CD8-positive, alpha-beta memory T cell (primary cell): ENCODE measurements at places on chromosomes 7 and 10. TPM values are rescaled to one million over a fixed set of nuclear protein-coding genes. Genes with fewer than 3 reads are reported as not detected.

Gene FAM25A
- total RNA-seq, result not detected

DNA sequence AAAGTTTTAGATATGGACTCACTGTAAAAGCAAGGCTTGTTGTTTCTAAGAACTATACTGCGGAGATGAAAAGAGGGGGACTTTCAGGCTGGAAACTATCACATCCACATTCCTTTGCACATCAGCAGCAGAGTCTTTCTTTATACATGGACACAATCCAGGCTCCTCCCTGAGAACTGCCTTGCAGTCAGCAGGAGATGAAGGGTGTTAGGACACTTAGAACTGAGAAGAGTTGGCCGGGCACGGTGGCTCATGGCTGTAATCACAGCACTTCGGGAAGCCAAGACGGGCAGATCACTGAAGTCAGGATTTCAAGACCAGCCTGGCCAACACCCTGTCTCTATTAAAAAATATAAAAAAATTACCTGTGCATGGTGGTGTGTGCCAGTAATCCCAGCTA, 9.7 kb upstream of the GARS1 start:
- DNase-seq, result no peak

Gene KCNH2
- total RNA-seq, result 0.24 TPM

DNA sequence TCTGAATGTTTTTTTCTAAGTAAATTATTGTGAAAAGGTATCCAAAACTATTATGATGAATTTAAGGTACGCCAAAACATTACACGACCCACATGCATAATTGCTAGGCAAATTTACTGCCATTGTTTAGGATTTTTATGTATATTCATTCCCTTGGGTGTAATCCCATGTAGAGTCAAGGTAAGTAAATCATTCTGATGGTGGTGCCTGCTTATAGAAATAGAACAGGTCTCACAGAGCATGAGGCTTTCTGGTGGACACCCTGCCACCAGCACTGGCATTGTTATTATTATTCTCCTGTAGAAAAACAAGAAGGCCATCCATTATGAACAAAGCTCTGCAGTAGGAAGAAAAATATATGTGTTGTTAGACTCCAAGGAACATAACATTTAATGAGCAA, 111.7 kb upstream of the ZNF804B start:
- no peak for DNase-seq

Gene VSTM2A
- total RNA-seq, result not detected

DNA sequence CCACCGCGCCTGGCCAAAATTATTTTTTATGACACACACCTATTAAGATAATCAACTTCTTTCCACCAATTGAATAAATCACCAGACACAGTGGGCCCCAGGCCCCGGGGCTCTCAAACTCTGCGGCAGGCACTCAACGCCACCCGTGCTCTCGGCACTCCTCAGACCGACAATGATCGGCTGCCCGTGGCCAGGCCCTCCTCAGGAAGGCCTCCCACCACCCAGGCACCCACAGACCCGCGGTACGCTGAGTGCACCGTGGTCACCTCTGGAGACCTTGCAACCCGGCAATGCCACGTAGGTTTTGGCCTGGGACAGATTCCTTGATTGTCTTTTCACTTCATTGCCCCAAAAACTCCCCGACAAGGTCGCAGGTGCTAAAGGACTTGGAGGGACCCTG, 6.9 kb downstream of the RADIL start:
- DNase-seq, result no peak

- no peak for DNase-seq
Observed at GRCh38 chr7:131527456-131527855, 29.0 kb downstream of the PODXL start.

DNA sequence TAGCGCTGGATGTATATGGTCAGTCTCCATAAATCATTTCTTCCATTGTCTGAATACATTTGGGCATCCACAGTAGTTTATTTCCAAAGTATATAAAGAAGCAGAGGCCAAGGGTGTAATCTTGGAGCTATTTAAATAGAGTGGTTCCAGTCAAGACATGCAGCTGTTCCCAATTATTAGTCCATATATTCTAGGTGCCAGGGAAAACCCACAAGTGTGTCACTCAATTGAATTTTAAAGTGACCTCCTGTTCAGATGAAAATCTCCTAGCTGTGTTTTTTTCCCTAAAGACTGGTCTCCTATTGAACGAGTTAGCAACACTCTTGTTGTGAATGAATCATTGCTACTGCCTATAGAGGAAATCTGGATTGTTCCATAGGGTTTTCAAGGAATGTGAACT, 260.2 kb upstream of the BMPER start:
- DNase-seq, result no peak

- no peak for DNase-seq
Observed at GRCh38 chr10:18071591-18071990, 68.6 kb upstream of the CACNB2 start.

Gene FRG2B
- not detected for total RNA-seq

Gene ZNF786
- 8.5 TPM for total RNA-seq

Gene MEOX2
- total RNA-seq, result not detected
